CMK (cell line): ENCODE measurements at places on chromosomes 2 and 18.

GRCh38 chr2:207499114-207499513, 30.6 kb upstream of the CREB1 start:
- no peak for DNase-seq

DNA sequence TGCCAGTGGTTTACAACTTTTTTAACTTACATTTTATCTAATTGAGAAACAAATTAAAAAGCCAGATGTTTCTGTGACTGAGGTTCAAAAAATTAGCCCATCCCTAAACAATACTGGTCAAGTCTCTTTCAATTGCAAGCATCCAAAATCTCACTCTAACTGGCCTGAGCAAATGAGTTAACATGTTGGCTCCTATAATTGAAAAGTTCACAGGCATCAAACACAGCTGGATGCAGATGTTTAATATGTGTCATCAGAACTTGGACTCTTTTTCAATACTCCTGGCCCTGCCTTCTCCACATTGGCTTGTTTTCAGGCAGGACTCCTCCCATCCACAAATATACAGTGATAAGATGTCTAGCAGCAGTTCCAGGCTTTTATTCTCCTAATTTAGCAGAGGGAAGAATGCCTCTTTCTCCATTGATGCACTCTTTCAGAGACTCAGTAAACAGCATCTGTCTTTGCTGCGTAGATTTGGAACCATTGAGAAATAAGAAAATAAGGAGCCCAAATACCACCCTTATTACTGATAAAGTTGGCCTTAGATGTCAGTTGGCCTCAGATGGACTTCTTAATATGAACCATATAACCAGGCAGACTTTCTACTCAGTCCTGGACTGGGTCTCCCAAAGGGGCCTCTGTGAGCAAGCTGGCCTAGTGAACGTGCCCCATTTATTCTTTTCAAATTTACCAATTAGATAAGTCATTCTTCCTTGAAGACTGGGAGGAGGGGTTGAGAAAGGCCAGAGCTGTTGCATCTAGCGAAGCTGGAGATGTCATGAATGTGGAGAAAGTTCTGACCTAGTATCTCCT, 30.4 kb upstream of the FN1 start:
- DNase-seq: no peak

- no peak for DNase-seq
These were observed 162.8 kb downstream of the OSR1 start for GRCh38 chr2:19195661-19196060.

DNA sequence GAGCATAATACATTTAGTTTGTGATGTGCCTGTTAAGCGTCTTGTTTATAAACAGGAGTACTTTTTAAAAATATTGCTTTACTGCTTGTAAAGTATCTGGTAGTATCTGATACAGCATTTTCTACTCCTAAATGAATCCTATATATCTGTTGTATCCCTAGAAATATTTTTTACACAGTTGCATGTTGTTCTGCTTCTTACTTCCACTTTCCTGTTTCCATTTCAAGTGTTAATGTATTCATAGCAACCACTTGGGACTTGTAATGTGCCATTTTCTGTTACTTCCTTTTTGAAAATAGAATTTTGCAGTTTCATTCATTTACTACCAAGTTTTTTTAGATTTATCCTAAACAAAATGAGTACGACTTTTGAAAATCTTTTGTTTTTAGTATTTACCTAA, 24.9 kb downstream of the CCNT2 start:
- DNase-seq: no peak

- DNase-seq: no peak
These were observed 25.0 kb downstream of the CYBRD1 start for GRCh38 chr2:171547256-171547655.

- DNase-seq: no peak
These were observed 859 bp upstream of the COLEC12 start for GRCh38 chr18:501406-501714.

- DNase-seq: no peak
These were observed 46.3 kb upstream of the STAM2 start for GRCh38 chr2:152221839-152222238.

DNA sequence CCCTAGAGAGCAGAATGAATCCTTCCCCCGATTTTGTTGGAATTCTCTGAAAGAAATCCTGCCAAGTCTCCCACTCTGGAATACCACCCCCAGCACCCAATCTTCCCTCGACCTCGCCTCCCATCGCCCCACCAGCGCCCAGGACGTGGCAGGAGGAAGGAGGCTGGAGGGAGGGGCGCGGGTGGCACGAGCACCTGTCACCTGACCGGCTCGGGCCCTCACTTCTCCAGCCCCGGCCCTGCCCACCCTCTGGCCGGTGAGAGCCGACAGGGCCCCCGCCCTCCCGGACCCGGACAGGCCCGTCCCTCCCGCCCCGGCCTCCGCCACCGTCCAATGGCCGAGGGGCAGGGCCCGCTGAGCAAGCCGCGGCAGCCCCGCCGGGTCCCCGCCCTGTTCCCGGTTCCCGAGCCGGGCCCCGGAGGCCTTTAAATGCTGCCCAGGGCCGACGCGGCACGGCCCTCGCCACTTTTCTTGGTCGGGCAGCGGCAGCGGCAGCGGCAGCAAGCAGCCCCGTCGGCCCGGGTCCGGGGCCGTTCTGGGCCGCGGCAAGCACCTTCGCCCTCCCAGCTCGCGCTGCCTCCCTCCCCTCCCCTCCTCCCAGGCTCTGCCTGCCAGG, at the start of gene LGALSL:
Gene LGALSL, plus strand, starts transcription at position 393 of the 616 bp plus-strand sequence. CDS start 384 bp downstream, outside the sequence.
- DNase-seq: no peak

- no peak for DNase-seq
These were observed 9.3 kb downstream of the SP140 start for GRCh38 chr2:230234845-230235244.

DNA sequence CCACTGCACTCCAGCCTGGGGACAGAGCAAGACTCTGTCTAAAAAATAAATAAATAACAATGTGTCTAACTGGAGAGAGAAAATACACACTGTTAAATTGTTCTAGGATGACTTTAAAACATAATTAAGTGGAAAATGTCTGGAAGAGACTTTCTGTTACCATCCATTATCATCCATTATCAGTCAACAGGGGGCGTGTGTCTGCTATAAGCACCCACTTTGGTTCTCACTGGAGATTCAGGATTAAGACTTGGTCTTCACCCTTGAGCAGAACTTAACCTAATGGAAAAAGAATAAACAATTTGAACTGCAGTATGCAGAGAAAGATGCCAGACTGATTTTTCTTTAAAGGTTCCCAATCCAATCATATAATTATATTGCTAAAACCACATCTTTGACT, 999.8 kb upstream of the GYPC start:
- no peak for DNase-seq

DNA sequence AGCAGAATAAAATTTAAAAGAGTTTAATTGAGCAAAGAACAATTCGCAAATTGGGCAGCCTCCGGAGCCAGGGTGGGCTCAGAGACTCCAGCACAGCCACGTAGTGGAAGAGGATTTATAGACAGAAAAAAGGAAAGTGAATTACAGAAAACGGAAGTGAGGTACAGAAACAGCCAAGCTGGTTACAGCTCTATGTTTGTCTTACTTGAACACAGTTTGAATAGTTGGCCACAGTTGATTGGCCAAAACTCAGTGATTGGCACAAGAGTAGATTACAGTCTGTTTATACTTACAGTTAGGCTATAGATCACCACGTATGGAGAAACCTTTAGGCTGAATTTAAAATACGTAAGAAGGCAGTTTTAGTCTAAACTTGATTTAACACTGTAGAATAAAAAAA, 78.8 kb upstream of the NEDD4L start:
- no peak for DNase-seq

- DNase-seq: no peak
These were observed 19.3 kb upstream of the MC2R start for GRCh38 chr18:13934676-13935075.

GRCh38 chr2:60745761-60746160, 10.3 kb upstream of the PAPOLG start:
- DNase-seq: peak; percentile 47

DNA sequence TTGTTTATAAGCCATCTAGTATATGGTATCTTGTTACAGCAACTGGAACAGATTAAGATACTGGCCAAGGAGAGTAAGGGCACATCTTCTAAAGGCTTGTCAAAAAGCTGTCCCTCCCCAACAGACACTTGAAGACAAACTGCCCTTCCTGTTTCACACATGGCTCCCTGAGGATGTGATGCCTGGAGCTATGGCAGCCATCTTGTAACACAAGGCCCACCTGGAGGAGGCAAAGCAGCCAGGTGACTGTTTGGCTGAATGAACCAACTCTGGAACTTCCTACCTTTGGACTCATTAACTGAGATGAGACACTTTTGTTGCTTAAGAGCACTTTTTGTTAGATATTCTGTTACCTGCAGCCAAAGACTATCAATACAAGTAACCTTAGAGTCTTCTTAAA, 54.4 kb downstream of the SNORC start:
- no peak for DNase-seq

DNA sequence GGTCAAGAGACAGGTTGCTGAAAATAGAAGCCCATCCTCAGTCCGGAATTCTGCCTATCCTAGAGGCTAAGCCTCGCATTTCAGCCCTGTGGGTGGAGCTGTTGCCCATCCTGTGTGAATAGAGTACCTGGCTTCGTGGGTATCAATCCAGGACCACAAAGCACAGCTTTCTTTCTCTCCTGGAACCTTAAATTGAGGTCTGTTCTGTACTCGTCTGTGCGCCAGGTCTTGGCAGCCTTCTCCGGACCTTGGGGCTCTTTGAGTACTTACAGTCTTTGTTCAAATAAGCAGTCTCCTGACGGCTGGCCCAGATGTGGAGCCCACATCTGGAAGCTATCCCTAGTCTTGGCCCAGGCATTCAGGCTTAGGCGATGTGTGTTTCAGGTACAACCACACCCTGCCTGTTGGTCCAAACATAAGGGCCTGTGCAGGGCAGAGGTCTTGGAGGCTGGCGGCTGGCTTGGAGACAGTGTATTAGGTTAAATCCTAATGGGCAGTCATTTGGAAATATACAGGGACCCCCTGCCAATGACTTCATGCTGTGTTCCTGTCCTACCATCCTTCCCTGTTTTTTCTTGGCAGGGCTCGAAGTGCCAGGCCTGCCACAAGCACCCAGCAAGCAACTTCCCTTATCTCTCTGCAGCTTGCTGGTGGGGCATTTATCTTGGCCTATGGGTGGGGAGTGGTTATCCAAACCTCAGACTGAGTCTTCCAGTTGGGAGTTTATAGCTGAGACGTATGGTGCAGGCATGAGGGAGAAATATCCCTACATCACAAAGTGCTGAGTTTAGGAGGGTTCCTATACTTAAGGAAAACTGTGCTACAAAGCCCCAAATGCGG, 294.1 kb downstream of the BCL2 start:
- no peak for DNase-seq

- no peak for DNase-seq
These were observed 227.6 kb upstream of the PARD3B start for GRCh38 chr2:204317640-204318039.

- no peak for DNase-seq
These were observed 678.7 kb downstream of the EPHA4 start for GRCh38 chr2:220893411-220893810.
